SK-N-SH (cell line): ENCODE measurements at places on chromosomes 4 and X. TPM values are rescaled to one million over a fixed set of nuclear protein-coding genes. Genes with fewer than 3 reads are reported as not detected.

FBXW7 gene
- 7.7 and 11.4 TPM in 2 replicates for polyA plus RNA-seq

CXorf49 gene
- polyA plus RNA-seq = not detected in 2 replicates

MSX1 gene
- 1.5 and 2.1 TPM in 2 replicates for polyA plus RNA-seq

SHROOM3 gene
- 4.3 and 5.6 TPM in 2 replicates for polyA plus RNA-seq

FGD1 gene
- polyA plus RNA-seq = 3.3 and 6.3 TPM in 2 replicates

GPR143 gene
- polyA plus RNA-seq = not detected in 2 replicates

DNA sequence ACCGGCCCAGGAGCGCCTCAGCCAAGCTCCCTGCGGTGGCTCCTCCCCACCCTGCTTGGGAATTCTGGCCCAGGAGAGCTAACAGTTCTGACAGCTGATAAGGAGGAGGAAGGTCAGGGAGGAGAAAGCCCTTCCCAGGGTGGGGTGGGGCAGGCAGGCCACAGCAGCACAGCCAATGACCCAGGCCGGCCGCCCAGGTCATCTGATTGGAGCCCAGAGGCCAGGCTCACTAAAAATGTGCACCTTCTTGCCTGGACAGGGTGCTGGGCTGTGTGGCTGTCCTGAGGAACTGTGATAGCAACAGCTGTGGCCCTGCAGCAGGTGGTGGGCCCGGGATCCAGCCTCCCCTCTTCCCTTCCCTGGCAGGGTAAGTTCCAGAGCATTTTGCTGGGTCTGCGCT is 17.2 kb upstream of the SH3TC1 start:
- no peak for DNase-seq

DNA sequence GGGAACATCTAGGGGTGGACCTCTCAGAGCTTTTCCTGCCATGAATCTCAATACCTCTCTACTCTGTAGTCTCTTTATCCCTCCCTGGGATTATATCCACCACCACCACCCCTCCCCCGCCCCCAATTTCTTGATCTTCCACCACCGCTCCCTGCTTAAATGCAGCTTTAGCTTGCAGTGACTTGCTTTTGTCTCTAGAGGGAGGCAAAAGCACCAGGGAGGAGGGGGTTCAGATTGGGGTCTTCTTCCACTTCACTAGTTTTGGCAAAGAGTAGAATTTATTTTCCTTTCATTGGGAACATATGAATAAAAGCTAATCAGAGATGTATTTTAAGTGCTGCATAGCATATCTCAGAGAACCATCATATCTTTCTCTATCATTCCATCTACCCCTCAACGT is 5.5 kb downstream of the ARHGAP36 start:
- DNase-seq = peak; percentile 49

DNA sequence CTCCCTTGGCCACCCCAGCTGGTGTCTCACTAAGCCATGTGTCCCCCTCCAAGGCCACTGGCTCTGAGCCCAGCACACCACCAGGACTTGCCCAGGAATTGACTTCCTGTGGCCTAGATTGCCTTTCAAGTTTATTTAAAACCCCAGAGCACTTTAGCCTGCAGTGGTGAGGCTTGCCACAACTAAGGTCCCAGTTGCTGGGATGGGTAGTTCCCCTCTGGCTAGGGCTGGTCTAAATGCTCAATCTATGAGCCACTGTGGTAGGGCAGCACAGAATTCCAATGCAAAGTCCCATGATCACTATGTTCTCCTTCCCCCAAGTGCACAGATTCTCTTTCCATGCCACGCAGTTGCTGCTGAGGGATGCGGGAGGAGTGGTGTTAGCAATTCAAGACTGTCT is 61.1 kb upstream of the HCCS start:
- DNase-seq = no peak

GRCh38 chr4:11470438-11471045 is 41.8 kb upstream of the HS3ST1 start:
- no peak for DNase-seq

DNA sequence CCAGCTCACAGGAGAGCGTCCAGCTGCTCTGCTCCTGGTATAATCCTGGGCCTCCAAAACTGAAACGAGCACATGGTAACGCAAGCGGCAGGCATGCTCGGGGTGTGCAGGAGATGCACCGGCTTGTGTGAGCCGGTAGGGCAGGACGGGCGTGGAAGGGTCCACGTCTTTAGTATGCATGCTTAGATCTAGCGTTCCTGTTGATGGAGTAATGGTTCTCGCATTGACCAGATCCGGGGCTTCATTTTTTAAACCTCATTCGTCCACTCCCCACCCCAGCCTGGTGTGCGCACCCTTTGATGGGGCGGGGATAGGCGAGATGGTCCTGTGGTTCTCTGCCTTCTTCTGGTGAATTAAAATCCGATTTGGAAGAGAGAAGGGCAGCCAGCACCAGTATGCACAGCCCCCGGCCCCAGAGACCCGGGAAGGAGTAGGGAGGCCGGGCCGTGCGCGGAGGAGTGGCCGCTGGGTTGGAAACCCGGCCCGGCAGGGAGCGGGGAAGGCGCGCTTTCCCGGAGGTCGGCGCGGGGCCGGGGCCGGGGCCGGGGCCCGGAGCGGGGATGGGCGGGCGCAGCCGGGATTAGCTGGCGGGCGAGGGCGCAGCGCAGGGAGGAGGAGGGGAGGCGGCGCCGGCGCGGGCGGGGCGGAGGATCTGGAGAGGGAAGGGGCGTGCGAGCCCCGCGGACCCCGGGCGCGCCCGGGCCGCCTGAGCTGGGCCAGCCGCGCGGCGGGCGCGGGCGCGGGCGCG is 39.9 kb downstream of the FAM149A start:
- peak; percentile 92 for DNase-seq

- no peak for DNase-seq
These were observed 88.4 kb downstream of the GPR143 start for GRCh38 chrX:9677098-9677739.

GRCh38 chr4:147286846-147287587 is 193.9 kb upstream of the EDNRA start:
- DNase-seq = no peak

DNA sequence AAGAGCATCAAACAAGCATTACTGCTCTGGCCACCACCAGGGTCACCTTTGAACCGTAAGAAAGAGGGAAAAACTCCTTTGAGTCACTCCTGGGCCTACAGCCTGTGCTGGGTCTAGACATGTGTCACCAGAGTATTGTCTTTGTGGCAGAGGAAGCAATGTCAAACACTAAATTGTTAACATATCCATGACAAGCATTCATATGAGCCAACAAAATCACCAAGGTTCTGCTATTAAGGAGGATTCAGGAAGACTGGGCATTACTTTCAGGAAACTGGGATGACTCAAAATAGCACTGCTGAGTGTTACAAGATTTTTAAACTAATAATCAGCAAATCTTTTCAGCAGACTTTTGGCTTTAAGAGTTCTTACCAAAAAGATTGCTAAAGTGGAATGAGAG is 28.1 kb downstream of the LGI2 start:
- DNase-seq = no peak

- no peak for DNase-seq
These were observed 111.6 kb upstream of the WDR17 start for GRCh38 chr4:175953960-175954521.

- no peak for DNase-seq
These were observed 40.0 kb upstream of the PDGFRA start for GRCh38 chr4:54189140-54189539.

DNA sequence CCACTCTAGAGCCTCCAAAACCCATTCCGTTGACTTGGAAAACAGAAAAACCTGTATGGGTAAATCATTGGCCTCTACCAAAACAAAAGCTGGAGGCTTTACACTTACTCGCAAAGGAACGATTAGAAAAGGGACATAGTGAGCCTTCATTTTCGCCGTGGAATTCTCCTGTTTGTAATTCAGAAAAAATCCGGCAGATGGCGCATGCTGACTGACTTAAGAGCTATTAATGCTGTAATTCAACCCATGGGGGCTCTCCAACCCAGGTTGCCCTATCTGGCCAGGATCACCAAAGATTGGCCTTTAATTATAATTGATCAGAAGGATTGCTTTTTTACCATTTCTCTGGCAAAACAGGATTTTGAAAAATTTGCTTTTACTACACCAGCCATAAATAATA is 60.8 kb downstream of the ZNF732 start:
- DNase-seq = no peak

DNA sequence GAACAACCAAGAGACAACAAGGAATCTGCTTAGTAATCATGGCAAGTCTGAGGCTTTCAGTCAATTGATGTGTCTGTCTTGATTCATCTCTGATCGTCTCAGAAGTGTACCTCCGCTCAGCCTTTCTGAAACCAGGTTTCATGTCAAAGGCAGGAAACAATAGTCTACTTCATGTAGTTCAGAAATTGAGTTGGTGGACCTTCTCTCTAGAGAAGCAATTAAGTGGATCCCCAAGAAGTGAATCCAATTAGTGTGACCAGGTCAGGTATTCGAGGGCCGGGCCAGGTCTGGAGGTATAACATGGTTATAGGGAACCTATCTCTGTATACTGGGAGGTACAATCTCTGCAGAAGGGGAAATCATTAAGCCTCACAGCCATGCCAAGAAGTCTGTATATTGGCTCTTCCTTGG is 32.0 kb downstream of the DAPP1 start:
- no peak for DNase-seq

GRCh38 chrX:14497184-14497666 is 32.1 kb upstream of the GLRA2 start:
- DNase-seq = no peak

GRCh38 chr4:158122501-158122900 is 50.3 kb downstream of the GASK1B start:
- DNase-seq = no peak

GRCh38 chr4:181776264-181777054 is 466.7 kb upstream of the TENM3 start:
- no peak for DNase-seq

DNA sequence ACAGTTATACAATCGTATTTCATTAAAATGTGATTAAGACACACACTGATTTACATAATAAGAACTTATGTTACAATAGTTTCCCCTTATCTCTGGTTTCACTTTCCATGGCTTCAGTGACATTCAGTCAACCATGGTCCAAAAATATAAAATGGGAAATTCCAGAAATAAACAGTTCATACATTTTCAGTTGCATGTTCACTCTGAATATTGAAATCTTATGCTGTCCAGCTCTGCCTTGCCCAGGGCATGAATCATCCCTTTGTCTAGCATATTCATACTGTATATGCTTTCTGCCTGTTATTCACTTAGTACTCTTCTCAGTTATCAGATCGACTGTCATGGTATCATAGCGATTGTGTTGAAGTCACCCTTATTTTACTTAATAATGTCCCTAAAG is 173.8 kb upstream of the DCAF12L2 start:
- DNase-seq = no peak

DNA sequence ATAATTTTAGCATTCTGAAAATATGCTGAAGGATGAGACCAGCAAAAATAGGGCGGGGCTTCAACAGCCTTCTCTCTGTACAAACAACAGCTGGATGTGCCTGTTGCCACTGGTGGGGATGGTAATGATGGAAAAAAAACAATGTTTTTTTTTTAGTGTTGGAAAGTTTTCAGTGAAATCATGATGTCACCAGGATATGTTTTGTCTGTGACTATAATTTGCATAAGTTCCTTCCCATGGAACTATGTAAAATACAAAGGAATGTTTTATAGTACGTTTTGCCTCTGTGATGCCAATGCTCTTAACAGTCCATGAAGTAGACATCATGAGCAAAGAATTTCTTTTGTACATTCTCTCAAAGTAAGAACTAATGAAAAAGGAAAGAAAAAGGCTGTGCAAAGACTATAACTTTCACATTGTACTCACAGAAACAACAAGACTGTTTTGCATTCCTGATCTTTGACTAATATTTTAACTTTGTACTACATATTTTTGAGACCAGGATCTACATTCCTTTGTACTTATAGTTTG is 589.7 kb downstream of the SPRY1 start:
- DNase-seq = no peak

- DNase-seq = no peak
These were observed 133.7 kb upstream of the CXCL13 start for GRCh38 chr4:77471821-77472495.

- no peak for DNase-seq
These were observed 563 bp downstream of the FAM13A start for GRCh38 chr4:89056292-89056952.

- no peak for DNase-seq
These were observed 23.1 kb downstream of the LGI2 start for GRCh38 chr4:25007598-25007997.
